Melanocyte of skin (primary cell): ENCODE measurements at places on chromosomes 16 and 17. TPM values are rescaled to one million over a fixed set of nuclear protein-coding genes. Genes with fewer than 3 reads are reported as not detected.

The PPP1R27 gene
- total RNA-seq: not detected in 2 replicates

The EVPLL gene
- not detected in 2 replicates for total RNA-seq

The RAMP2 gene
- 0.36 and 1.0 TPM in 2 replicates for total RNA-seq

The KRT20 gene
- not detected in 2 replicates for total RNA-seq

The TBC1D3G gene
- total RNA-seq: not detected in 2 replicates

The KRTAP9-9 gene
- not detected in 2 replicates for total RNA-seq

The ADORA2B gene
- total RNA-seq: 8.3 and 14.9 TPM in 2 replicates

The CDC6 gene
- total RNA-seq: 54.1 and 59.9 TPM in 2 replicates

The SLC52A1 gene
- not detected in 2 replicates for total RNA-seq

The TSPAN10 gene
- total RNA-seq: 77.6 and 79.1 TPM in 2 replicates

The LUC7L3 gene
- 13.7 and 33.9 TPM in 2 replicates for total RNA-seq

The CACNA1G gene
- not detected in 2 replicates for total RNA-seq

The C16orf86 gene
- 5.1 and 6.2 TPM in 2 replicates for total RNA-seq

The FBRS gene
- total RNA-seq: 18.6 and 26.5 TPM in 2 replicates

The KCNH6 gene
- total RNA-seq: not detected in 2 replicates

The DBF4B gene
- 15.9 and 17.0 TPM in 2 replicates for total RNA-seq

The TERB1 gene
- total RNA-seq: under 0.01 and 0.46 TPM in 2 replicates

The TIMP2 gene
- 172 and 188 TPM in 2 replicates for total RNA-seq

The CMIP gene
- 8.3 and 11.3 TPM in 2 replicates for total RNA-seq

The CHST5 gene
- total RNA-seq: under 0.01 and 0.31 TPM in 2 replicates

The CLEC18A gene
- total RNA-seq: 0.67 and 0.77 TPM in 2 replicates

The DNAH9 gene
- total RNA-seq: 0.34 and 1.5 TPM in 2 replicates

The BRD7 gene
- total RNA-seq: 31.3 and 32.7 TPM in 2 replicates

The PIMREG gene
- total RNA-seq: 57.6 and 72.3 TPM in 2 replicates

The C16orf92 gene
- not detected in 2 replicates for total RNA-seq

The ZNF652 gene
- total RNA-seq: 19.3 and 27.9 TPM in 2 replicates

The PDILT gene
- total RNA-seq: not detected in 2 replicates

The STAC2 gene
- total RNA-seq: under 0.01 TPM in 1 of 2 replicates, not detected in the other

The CLDN7 gene
- total RNA-seq: 0.69 and 1.8 TPM in 2 replicates

The DOC2A gene
- under 0.01 TPM in 1 of 2 replicates, not detected in the other for total RNA-seq
